ENCODE measurements at places on chromosomes 1 and 21. TPM values are rescaled to one million over a fixed set of nuclear protein-coding genes. Genes with fewer than 3 reads are reported as not detected.

DNA sequence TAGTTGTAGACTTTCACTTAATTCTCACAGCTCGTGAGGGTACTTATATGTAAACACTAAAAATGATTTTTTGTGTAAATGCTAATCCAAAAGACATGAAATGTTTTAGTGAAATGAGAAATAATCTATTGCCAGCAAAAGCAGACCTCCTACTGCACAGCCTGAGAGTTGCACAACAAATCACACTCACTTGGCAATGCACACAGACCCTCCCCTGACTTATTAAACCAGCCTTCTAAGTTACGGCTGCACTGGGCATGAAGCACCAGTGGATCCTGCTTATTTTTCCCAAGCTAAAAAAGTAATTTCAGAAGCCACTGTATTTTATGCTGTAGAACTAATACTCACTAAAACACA is 10.3 kb downstream of the ERRFI1 start:
- no peak for DNase-seq

GRCh38 chr1:89259283-89259971 is 13.2 kb downstream of the GBP5 start:
- DNase-seq: no peak

DNA sequence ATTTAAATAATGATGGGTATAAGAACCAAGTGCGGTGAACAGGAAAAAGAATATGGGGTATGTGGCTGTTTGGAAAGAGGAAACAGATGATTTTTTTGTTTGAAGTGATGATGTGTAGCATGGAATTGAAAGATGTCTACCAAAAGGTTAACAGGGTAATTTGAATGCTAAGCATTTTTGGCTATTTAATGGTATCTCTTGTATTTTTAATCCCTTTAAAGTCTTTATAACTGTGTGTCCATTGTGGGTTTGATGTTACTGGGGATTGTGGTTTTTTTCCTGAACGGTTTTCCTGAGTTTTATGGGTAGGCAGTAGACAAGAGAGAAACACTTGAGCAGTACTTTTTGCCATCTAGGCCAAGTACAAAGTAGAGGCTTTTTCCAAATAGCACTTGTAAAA is 63.2 kb downstream of the PRDM2 start:
- no peak for DNase-seq

DNA sequence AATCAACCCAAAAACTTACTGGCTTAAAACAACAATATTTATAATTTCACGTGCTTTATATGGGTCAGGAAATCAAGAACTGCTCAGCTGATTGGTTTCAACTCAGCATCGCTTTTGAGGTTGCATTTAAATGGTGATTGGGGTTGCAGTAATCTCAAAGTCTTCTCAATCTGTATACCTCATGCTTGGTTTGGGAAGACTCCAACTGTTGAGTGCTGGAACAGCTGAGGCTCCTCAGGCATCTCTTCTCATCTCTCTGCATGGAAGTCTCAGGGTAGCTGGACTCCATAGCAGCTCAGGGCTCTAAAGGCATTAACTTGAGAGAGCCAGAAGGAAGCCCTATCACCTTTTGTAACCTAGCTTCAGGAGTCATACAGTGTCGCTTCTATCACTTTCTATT is 35.1 kb downstream of the AK5 start:
- DNase-seq: no peak

AMY2A gene
- 0.55 TPM for total RNA-seq

RNU11 gene
- not detected for total RNA-seq

- no peak for DNase-seq
These were observed 97.6 kb downstream of the NAV1 start for GRCh38 chr1:201636510-201636971.

TP73 gene
- 5.7 TPM for total RNA-seq

- no peak for DNase-seq
These were observed 76.6 kb downstream of the RNF220 start for GRCh38 chr1:44481701-44482100.
